ENCODE measurements at places on chromosomes 2 and 18. TPM values are rescaled to one million over a fixed set of nuclear protein-coding genes. Genes with fewer than 3 reads are reported as not detected.

CAPG gene
- total RNA-seq: 98.3 TPM

FHOD3 gene
- 1.5 TPM for total RNA-seq

GRCh38 chr2:240917684-240918257 is 11.6 kb downstream of the CROCC2 start:
- H3K4me1 ChIP-seq: no peaks in the 10 kb centered on the region
- no peaks in the 10 kb centered on the region for H3K36me3 ChIP-seq
- no peak overlapping the region for H3K27ac ChIP-seq
- H3K4me3 ChIP-seq: no peak overlapping the region

GRCh38 chr2:26580751-26581150 is 60.4 kb downstream of the CIB4 start:
- H3K36me3 ChIP-seq: no peaks in the 10 kb centered on the region
- H3K4me3 ChIP-seq: no peak overlapping the region

- H3K27me3 ChIP-seq: no peaks in the 10 kb centered on the region
- no peak overlapping the region for H3K27ac ChIP-seq
- no peaks in the 10 kb centered on the region for H3K36me3 ChIP-seq
Measured at GRCh38 chr18:77201506-77201905, 48.1 kb upstream of the GALR1 start.

GRCh38 chr2:226836548-226836885 is 663 bp downstream of the RHBDD1 start:
- H3K27ac ChIP-seq: peak overlapping the region; percentile 77
- DNase-seq: no peak
- H3K27me3 ChIP-seq: no peaks in the 10 kb centered on the region
- H3K4me3 ChIP-seq: peak overlapping the region; percentile 90
- H3K4me1 ChIP-seq: no peaks in the 10 kb centered on the region

DNA sequence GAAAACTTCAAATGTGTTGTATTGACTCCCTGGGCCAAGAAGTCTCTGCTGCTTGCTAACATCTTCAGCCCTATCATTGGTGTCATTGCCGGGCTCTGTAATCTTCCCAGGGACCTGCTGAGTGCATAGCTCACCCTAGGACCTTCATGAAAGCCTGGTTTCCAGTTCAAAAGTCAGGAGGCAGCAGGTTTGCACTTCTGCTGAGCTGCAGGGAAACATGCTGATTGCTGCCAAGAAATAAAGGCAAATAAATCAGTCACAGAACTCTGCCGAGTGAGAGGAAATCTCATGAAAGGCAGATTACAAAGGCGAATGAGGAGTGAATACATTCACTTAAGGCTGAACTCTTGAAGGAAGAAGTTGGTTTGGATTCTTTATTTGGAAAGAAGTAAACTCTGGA is 1947.6 kb upstream of the CELF4 start:
- no peak overlapping the region for H3K27ac ChIP-seq
- no peaks in the 10 kb centered on the region for H3K36me3 ChIP-seq
- no peak for DNase-seq
- H3K4me1 ChIP-seq: peaks cover 5% of the 10 kb centered on the region
- H3K27me3 ChIP-seq: no peaks in the 10 kb centered on the region
